Natural killer cell (primary cell): ENCODE measurements at places on chromosomes 2 and 18. TPM values are rescaled to one million over a fixed set of nuclear protein-coding genes. Genes with fewer than 3 reads are reported as not detected.

- H3K4me3 ChIP-seq: no peak overlapping the region
- no peak overlapping the region for H3K27ac ChIP-seq
- H3K36me3 ChIP-seq: no peaks in the 10 kb centered on the region
- peaks cover 4% of the 10 kb centered on the region for H3K27me3 ChIP-seq
- no peaks in the 10 kb centered on the region for H3K4me1 ChIP-seq
Measured at GRCh38 chr2:23366720-23367119, 18.3 kb upstream of the KLHL29 start.

Gene ASB18
- total RNA-seq: not detected

- H3K27me3 ChIP-seq: no peaks in the 10 kb centered on the region
- H3K4me3 ChIP-seq: no peak overlapping the region
- H3K27ac ChIP-seq: no peak overlapping the region
- no peaks in the 10 kb centered on the region for H3K4me1 ChIP-seq
Measured at GRCh38 chr2:143480601-143481236, 351.5 kb downstream of the ARHGAP15 start.

DNA sequence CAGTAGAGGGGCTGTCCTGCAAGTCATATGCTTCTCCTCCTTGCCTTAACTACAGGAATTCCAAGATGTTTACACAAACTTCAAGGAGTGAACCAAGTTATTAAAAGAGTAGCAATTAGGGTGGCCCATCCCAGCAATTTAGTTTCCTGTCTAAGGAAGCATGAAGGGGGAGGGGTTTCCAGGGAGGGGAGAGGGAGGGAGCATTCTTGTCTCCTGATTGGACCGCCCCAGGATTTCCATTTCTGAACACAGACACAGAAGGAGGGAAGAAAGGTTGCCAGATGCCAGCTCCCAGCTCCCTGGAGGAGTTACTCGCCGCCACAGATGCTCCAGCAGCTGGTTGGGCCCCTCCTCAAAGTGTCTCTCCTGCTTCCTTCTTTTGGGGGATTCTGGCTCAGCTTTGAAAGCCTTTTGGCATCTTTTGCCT, 107.6 kb downstream of the TRIB2 start:
- no peak for DNase-seq
- H3K4me1 ChIP-seq: no peaks in the 10 kb centered on the region
- H3K4me3 ChIP-seq: no peak overlapping the region
- H3K36me3 ChIP-seq: no peaks in the 10 kb centered on the region
- H3K27ac ChIP-seq: no peak overlapping the region
- no peaks in the 10 kb centered on the region for H3K27me3 ChIP-seq

- no peak overlapping the region for H3K27ac ChIP-seq
- H3K4me3 ChIP-seq: no peak overlapping the region
- no peak for DNase-seq
- no peaks in the 10 kb centered on the region for H3K27me3 ChIP-seq
Measured at GRCh38 chr2:203246646-203247045, 7.8 kb downstream of the CYP20A1 start.

Gene B3GNT7
- total RNA-seq: 87.5 TPM

GRCh38 chr2:12642859-12643258, 73.9 kb upstream of the TRIB2 start:
- no peaks in the 10 kb centered on the region for H3K36me3 ChIP-seq
- H3K27me3 ChIP-seq: no peaks in the 10 kb centered on the region
- no peaks in the 10 kb centered on the region for H3K4me1 ChIP-seq

DNA sequence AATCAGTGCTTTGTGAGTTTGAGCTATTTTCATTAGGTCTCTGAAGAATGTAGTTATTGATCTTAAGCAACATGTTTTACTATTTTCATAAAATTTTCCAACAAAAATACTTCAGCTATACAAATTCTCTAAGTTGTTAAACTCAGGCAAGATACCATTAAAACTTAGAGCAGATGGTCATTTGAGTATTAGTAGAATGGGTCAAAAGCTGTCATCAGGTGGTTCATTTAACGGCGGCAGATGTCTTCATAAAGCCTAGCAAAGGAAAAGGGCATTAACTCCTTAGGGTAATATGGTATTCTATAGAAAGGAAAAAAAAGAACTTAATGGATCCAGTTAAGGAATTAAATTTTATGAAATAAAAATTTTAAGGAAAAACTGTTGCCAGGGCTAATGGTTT, 19.2 kb downstream of the MIB1 start:
- no peak overlapping the region for H3K27ac ChIP-seq
- no peaks in the 10 kb centered on the region for H3K36me3 ChIP-seq
- H3K27me3 ChIP-seq: no peaks in the 10 kb centered on the region
- H3K4me3 ChIP-seq: no peak overlapping the region
- no peaks in the 10 kb centered on the region for H3K4me1 ChIP-seq

DNA sequence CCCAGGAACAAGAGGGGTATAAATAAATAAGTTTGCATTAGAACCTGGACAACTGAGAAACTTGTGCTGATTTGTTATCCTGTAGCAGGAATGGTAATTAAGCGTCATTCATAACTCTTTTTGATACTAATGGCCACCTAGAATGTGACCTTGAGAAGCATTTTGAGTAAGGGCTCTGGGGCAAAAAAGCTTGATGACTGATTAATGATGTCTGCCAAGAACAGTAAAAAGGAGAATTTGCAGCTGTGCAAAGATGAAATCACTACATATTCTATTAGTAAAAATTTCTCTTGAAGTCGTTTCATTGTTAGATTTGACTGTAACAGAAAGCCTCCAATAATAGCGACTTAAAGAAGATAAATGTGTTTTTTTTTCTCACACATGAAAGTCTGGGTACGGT, 157.7 kb downstream of the PRKCE start:
- no peak overlapping the region for H3K4me3 ChIP-seq
- H3K4me1 ChIP-seq: no peaks in the 10 kb centered on the region
- H3K36me3 ChIP-seq: no peaks in the 10 kb centered on the region
- H3K27me3 ChIP-seq: no peaks in the 10 kb centered on the region
- no peak overlapping the region for H3K27ac ChIP-seq
- no peak for DNase-seq

DNA sequence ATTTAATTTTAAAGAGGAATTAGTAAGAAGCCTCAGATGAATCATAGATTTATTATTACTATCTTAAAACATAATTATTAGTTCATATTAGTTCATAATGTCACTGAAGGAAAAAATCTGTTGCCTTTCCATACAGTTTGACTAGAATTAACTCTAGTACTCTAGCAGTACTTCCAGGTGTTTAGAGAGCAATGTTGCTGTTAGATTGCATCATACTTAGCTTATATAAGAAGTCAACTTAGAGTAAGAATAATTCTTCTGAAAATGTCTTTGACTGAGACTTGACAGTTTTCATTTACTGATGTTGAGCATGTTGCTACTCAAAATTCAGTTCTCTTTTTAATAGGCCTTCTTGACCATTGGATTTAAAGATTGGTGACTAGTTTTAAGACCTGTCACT, 4.7 kb downstream of the RAB3GAP1 start:
- H3K36me3 ChIP-seq: peaks cover 9% of the 10 kb centered on the region
- H3K4me3 ChIP-seq: no peak overlapping the region
- peaks cover 10% of the 10 kb centered on the region for H3K27me3 ChIP-seq
- peaks cover 7% of the 10 kb centered on the region for H3K4me1 ChIP-seq
- DNase-seq: no peak
- H3K27ac ChIP-seq: no peak overlapping the region

GRCh38 chr18:3251249-3251962, 3.8 kb downstream of the MYL12A start:
- peaks cover 43% of the 10 kb centered on the region for H3K36me3 ChIP-seq
- no peak overlapping the region for H3K4me3 ChIP-seq
- H3K4me1 ChIP-seq: peaks cover 24% of the 10 kb centered on the region
- DNase-seq: no peak
- no peaks in the 10 kb centered on the region for H3K27me3 ChIP-seq

GRCh38 chr2:55107436-55107835, 57.2 kb upstream of the RTN4 start:
- no peak overlapping the region for H3K27ac ChIP-seq
- peaks cover 7% of the 10 kb centered on the region for H3K4me1 ChIP-seq
- no peaks in the 10 kb centered on the region for H3K27me3 ChIP-seq
- DNase-seq: no peak

GRCh38 chr2:51003345-51004192, 28.4 kb downstream of the NRXN1 start:
- no peaks in the 10 kb centered on the region for H3K4me1 ChIP-seq
- no peak overlapping the region for H3K4me3 ChIP-seq
- no peaks in the 10 kb centered on the region for H3K36me3 ChIP-seq

DNA sequence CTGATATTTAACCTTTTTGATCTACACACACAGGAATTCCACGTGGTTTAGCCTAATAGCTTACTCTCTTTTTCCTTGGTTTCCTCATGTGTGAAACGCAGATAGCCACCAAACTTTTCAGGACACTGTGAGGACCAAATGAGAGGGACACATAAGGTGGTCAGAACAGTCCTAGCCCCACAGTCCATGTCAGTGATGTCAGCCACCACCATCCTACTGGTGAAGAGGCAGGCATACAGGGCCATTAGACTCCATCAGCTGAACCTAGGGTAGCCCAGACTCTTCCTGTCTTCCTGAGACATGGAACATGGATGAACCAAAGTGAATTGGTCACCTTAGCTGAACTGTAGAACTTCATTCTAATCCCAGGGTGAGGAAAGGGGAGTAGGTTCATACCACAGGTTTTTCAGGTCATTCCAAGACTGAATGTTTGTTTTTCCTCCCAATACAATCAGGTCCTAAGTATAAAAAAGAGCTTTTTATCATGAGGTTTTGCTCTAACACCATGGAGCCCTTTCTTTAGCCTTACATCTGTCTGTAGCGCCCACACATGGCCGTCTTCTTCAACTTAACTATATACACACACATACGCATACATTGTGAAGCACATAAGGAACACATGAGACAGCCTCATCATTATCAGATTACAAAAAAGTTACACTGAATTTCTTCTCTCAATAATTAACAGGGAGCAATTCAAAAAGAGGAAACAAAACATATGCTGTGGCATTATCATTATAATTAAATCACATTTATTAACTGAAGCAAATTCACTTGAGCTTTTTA, 18.5 kb upstream of the NFE2L2 start:
- no peaks in the 10 kb centered on the region for H3K36me3 ChIP-seq
- H3K4me3 ChIP-seq: no peak overlapping the region
- DNase-seq: no peak
- no peaks in the 10 kb centered on the region for H3K27me3 ChIP-seq
- peaks cover 11% of the 10 kb centered on the region for H3K4me1 ChIP-seq

- no peaks in the 10 kb centered on the region for H3K27me3 ChIP-seq
- no peak for DNase-seq
Measured at GRCh38 chr2:171858397-171858958, 35.6 kb downstream of the SLC25A12 start.

- peaks cover 11% of the 10 kb centered on the region for H3K36me3 ChIP-seq
- H3K27ac ChIP-seq: no peak overlapping the region
- peaks cover 9% of the 10 kb centered on the region for H3K4me1 ChIP-seq
- no peak for DNase-seq
- no peaks in the 10 kb centered on the region for H3K27me3 ChIP-seq
- H3K4me3 ChIP-seq: no peak overlapping the region
Measured at GRCh38 chr18:47898055-47898454, 32.4 kb downstream of the SMAD2 start.

Gene COL5A2
- 0.68 TPM for total RNA-seq

DNA sequence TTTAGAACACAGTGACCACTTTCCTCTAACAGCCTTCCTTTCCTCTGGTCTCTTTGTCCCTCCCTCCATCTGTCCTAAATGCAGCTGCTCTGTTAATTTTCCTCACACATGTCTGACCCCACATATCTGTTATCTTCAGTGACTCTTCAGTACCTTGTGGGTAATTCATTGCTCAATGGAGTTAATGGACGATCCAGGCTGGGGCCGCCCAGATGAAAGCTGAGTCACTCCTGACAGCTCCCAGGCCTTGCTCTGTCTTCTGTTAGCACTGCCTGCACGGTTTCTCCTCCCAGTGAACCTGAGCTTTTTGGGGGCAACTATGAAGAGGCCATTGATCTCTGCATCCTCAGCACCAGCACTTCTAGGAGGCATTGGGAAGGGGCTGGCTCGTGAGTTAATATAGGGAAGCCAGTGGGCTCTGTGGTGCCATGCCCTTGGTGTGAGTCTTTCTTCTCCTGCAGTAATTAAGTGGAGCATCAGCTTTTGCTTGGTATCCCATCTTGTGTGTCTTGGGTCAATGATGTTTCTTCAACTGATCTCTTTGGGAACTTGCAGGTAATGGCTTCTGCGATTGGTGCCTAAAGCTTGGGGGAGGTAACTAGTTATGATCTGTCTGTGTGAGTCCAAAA, 67.3 kb downstream of the SNORC start:
- H3K27me3 ChIP-seq: peaks cover 2% of the 10 kb centered on the region
- no peaks in the 10 kb centered on the region for H3K36me3 ChIP-seq
- DNase-seq: no peak

- H3K27me3 ChIP-seq: no peaks in the 10 kb centered on the region
- H3K36me3 ChIP-seq: no peaks in the 10 kb centered on the region
- no peak for DNase-seq
Measured at GRCh38 chr2:67346718-67347407, 50.3 kb upstream of the ETAA1 start.

- peaks cover 8% of the 10 kb centered on the region for H3K4me1 ChIP-seq
- no peak overlapping the region for H3K27ac ChIP-seq
- no peak for DNase-seq
- no peaks in the 10 kb centered on the region for H3K27me3 ChIP-seq
Measured at GRCh38 chr2:200871151-200871550, 6.7 kb upstream of the CLK1 start.

- no peak overlapping the region for H3K4me3 ChIP-seq
- no peak for DNase-seq
- no peaks in the 10 kb centered on the region for H3K27me3 ChIP-seq
- no peak overlapping the region for H3K27ac ChIP-seq
- H3K4me1 ChIP-seq: peaks cover 25% of the 10 kb centered on the region
Measured at GRCh38 chr2:31053929-31054782, 84.1 kb downstream of the GALNT14 start.

GRCh38 chr2:172131713-172132555, 29.2 kb upstream of the DLX2 start:
- H3K27ac ChIP-seq: no peak overlapping the region
- no peaks in the 10 kb centered on the region for H3K27me3 ChIP-seq
- H3K4me1 ChIP-seq: no peaks in the 10 kb centered on the region
- H3K4me3 ChIP-seq: no peak overlapping the region

DNA sequence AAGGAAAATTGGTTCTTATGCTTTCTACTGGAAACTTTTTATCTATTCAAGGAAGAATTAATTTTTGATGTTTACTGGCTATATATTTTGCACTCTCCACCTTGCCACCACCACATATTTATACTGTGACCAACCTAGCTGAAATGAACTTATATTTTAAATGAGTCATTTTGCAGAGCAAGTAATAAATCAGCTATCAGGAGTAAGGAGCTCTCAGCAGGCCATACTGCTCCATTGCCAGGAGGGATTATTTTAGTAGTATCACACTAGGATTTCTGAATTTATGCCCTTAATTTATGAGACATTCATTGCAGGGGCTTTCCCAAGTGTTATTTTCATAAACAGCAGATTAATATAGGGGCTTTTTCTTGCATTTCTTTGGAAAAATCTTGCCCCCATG, 125.8 kb upstream of the CYP1B1 start:
- peaks cover 3% of the 10 kb centered on the region for H3K27me3 ChIP-seq
- H3K4me1 ChIP-seq: no peaks in the 10 kb centered on the region
- H3K27ac ChIP-seq: no peak overlapping the region
- no peaks in the 10 kb centered on the region for H3K36me3 ChIP-seq

- H3K27me3 ChIP-seq: no peaks in the 10 kb centered on the region
- H3K36me3 ChIP-seq: no peaks in the 10 kb centered on the region
- DNase-seq: no peak
- no peak overlapping the region for H3K4me3 ChIP-seq
- no peaks in the 10 kb centered on the region for H3K4me1 ChIP-seq
- H3K27ac ChIP-seq: no peak overlapping the region
Measured at GRCh38 chr2:204354442-204354856, 190.8 kb upstream of the PARD3B start.

Gene FHOD3
- not detected for total RNA-seq

Gene APCDD1
- total RNA-seq: not detected
